Activated CD4-positive, alpha-beta memory T cell treated with anti-CD3 and anti-CD28 coated beads, Interleukin-2, amount 10 ng/mL, durations not matched to agents 7 days and 5 days (primary cell): ENCODE measurements at places on chromosomes 7 and 10. TPM values are rescaled to one million over a fixed set of nuclear protein-coding genes. Genes with fewer than 3 reads are reported as not detected.

- DNase-seq: no peak
Measured at GRCh38 chr10:72615970-72616369, 9.9 kb downstream of the MICU1 start.

DNA sequence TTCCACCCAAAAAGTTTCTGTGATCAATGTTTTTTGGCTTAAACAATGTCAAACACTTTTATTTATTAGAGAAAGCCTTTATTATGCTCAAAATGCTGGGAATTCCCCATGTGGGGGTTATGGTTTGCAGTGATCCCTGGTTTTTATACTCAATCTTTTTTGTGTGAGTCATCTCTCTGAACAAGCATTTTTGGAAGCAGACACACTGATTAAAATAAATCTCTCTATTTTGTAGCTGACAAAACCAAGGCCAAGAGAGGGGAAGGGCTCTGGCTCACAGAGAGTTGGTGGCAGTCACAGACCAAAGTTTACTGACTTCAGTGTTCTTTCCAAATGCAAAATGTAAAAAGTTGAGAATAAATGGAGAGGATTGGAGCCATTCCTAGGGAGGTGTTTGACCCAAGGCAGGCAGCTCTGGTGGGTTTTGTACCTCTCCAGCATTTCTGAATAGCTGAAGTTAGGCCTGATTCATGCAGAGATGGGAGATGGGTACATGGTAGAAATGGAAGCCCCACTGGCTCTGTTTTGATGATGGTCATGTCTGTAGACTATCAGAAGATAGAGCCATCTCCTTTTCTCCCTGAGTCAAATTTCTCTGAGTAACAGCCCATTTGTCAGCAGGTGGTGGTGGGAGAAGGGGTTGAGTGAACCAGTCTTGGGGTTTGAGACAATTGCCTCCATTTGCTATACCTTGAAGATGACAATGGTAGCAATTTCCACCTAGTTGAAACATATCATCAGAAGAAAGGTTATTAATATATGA, 45.4 kb upstream of the NAMPT start:
- no peak for DNase-seq

DNA sequence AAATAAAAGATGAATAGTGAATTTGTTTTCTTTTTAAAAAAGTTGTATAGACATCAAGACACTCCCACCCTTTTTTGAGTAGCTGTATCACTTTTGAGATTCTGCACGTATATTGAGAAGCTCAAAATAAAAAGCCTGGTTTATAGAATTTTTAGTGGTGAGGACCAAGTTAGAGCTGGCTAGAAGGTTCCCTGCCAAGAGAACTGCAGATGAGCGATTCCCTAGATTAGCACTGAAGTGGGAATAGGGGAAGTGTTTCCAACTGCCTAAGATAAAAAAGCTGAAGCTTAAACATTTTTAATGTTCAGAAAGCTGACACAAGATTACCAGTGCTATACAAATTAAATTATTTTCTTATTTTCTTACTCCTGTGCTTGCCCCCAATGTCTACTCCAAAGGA, 135.7 kb upstream of the TMEM229A start:
- DNase-seq: no peak

- DNase-seq: no peak
Measured at GRCh38 chr7:128735436-128735835, 3.7 kb upstream of the CALU start.

DNA sequence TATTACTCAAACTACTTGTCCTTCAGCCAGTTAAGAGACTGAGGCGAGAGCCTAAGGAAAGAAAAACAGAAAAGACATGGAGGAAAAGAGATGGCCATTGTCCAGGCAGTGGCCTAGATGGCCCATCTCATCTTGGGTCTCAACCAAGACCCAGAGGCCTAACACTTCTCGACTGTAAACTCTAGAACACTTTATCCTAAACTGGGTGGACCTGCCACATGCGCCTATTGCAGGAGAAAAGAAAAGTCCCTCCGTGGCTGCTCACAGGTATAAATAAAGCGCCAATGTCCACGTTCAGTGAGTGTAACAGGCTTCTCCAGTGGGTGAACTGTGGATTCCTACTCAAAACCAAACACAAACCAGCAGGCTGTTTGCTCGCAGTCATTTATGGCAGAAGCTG, 92.7 kb upstream of the DDC start:
- no peak for DNase-seq

DNA sequence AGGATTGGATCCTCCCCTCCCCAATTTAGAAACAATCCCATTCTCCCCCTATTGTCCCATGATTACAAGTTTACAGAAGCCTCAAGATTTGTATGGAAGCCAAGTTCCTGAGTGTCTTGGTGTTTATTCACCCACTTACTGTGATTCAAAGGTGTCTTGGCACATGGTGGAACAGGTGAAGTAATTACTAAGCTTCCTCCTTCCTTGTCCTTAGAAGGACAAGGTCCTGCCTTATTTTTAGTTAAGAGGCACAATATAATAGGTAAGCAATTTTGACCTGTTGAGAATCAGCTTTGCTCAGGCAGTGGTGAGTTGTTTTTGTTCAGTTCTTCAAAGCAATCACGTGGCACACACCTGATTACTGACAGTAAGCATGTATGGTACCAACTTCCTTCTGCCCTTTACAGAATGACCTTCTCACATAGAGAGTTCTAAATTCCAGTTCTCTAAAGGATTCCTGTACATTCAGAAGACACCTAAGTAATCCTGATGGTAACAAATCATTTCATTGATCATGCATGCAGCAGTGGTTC, 60.7 kb upstream of the SLC13A1 start:
- no peak for DNase-seq

The TECPR1 gene
- total RNA-seq: 69.4 TPM

The PRSS2 gene
- total RNA-seq: not detected
